ENCODE measurements at places on chromosomes 2 and 18.

GRCh38 chr2:151478011-151478410 lies 68.3 kb downstream of the RIF1 start:
- no peak for DNase-seq

DNA sequence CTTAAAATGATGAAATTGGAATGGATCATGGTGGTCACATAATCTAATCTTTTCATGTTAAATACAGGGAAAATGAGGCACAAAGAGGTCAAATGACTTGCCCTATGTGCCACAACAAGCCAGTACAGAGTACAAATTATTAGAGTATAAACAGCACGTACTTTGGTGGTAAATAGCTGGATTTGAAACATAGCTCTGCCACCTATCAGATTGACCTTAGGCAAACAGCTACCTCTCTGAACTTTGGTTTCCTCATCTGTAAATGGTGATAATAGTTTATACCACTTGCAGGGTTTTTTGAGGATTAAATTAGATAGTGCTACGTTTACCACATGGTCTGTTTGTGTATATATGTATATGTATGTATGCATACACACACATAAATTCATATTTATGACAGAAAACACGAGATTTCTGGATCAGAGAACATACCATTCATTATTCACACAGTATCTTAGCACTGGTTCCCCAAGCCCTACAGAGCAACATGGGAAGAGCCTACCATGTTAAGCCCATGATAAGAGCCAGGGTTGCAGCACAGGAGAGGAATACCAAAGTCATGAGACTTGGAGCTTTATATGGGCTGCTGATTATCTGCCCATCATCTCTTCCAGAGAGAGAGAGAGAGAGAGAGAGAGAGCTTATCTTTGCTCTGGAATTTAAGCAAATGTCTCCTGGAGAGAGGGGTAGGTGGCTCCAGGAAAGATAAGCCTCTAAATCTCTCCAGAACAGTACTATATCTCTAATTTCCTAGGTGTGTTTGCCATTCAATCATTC lies 73.5 kb downstream of the MDH1 start:
- DNase-seq: no peak

- no peak for DNase-seq
Observed at GRCh38 chr18:44777457-44778192, 96.9 kb downstream of the SETBP1 start.

DNA sequence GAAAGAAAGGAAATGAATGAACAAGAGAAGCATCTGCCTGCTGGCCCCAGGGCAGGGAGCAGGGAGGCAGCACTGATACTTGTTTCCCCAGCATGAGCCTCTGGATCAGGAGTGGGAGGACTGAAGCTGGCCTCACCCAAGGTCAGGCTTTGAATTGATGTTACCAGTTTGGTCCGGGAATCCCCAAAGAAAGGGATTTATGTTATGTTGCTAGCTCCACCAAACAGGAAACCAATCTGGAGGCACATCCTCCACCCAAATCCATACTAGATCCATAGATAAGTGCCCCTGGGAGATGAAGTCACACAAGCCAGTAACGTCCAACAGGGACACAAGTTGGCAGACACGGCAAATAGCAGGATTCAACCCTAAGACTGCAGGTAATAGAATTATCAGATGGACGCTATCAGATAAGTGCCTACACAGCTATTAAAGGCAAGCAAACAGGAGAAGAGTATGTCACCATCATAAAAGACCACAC lies 85.9 kb downstream of the MTCL1 start:
- DNase-seq: no peak

DNA sequence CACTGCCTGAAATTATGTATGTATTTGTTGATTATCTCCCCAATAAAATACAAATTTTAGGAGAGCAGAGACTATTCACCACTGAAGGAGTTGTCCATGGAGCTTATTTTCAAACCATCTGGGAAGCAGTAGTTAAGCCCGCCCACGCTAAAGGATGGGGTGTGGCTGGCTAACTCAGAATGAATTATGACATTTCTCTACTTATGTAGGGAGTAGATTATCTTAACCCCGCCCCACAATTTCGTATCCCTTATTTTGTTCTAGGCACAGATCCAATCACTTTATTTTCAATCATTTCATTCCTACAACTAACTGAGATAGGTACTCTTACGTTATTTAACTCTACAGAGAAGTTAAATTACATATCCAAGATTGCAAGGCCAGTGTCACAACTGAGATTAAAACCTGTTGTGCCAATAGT lies 1.4 kb upstream of the LAPTM4A start:
- DNase-seq: peak; percentile 77

GRCh38 chr2:98084869-98085238 lies 2.1 kb upstream of the VWA3B start:
- no peak for DNase-seq

DNA sequence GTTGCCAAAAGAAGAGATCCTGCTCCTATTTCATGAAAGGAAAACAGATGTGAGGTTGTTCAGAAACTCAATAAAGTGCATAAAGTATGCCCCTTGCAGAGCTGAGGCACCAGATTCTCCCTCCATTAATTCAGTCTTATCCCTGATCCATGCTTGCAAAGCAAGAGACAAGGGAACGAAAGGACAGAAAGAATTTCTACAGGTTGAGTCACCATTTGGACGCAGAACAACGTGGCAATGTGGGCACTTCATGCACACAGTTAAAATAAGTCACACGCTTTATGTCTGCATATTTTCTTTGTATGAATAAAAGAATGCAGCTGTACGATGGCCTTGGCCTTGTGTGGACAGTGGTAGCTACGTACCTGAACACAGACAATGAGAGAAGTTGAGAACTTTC lies 321.7 kb upstream of the REV1 start:
- peak; percentile 21 for DNase-seq

DNA sequence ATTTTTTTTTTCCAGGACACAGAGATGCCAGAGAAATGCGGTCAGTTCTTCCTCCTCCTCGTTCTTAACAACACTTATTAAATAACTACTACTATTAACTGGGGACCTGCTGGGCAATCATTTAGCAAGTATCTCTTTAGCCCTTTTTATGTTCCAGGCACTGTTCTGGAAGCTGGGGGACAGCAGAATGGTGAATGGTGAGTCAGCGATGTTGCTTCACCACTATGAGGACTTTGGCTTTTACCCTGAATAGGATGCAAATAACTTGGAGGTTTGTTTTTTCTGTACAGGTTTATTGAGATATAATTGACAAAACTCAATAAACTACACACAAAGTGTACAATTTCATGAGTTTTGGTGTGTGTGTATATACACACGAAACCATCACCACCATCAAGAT lies 179.9 kb upstream of the MSH6 start:
- DNase-seq: no peak

DNA sequence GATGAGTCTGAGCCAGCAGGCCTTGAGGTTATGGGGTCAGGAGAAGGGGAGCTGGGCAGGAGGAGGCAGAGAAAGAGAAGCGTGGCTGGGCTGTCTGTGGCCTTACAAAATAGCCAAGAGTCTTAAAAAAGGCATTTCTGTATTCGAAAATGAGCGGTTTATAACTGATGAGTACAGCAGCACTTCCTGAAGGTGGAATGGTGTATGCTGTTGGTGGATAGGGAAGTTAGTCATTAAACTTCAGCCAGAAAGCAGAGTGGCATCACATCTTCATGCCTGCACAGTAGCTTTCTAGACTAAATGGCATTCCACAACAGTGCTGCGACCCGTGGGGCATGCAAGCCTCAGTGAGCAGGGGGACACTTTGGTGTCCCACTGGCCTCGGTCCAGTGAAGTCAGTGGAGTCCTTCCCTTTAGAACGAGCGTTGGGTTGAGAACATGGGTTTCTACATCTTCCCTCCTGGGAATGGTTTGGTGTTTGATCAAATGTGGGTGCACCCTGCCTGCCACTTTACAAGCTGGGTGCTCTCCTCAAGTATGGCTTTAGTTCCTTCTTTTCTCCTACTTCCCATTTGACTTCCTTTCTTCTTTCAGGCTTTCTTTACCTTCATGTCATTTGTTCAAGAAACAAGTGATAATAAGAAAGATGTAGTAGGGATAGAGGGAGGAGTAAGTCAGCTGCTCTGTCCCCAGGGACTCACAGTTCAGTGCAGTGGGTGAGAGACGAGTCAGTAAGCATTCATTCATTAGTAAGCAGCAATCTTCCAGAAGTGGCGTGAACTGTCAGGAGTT lies 96.3 kb downstream of the ARMC9 start:
- no peak for DNase-seq

DNA sequence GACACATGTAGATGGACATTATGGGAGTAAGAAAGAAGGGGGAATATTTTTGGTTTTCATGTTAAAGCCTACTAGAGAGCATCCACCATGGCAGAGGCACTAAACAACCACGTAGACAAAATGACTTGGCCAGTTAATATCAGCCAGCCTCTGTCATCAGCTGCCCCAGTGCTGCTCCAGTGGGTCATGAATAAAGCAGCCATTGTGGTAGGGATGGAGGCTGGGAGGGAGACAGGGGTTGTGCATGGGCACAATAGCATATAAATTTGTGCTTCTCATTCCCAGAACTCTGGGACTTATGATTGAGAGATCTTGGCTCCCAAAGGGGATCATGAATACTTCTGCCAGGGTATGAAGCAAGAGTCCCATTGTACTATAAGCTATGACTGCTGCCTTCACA lies 31.1 kb upstream of the CXCR4 start:
- no peak for DNase-seq

- no peak for DNase-seq
Observed at GRCh38 chr2:37190290-37190689, 1.8 kb upstream of the SULT6B1 start.

- DNase-seq: no peak
Observed at GRCh38 chr2:198004173-198004572, 199.8 kb downstream of the PLCL1 start.

GRCh38 chr2:65309699-65310098 lies 82.1 kb downstream of the ACTR2 start:
- no peak for DNase-seq

GRCh38 chr2:172427990-172428831 lies 825 bp downstream of the ITGA6 start:
- DNase-seq: no peak

GRCh38 chr2:145807554-145807953 lies 1287.6 kb upstream of the ZEB2 start:
- DNase-seq: no peak

DNA sequence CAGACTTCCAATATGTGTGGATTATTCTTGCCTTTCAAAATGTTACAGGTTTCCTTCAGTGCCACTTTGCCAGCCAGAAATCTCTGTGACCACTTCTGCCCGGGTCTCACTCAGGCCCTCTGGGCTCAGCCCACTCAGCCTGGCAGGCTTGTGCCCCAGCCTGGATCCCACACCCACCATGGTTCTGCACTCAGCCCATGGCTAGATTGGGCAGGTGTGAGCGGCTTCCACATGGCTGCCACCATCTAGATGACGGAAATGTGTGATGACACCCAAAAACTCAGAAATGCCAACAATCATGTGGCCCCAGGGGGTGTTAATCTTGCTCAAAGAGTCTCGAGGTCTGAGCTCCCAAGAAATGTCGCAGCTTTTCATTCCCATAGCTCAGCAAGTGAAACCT lies 1097.5 kb upstream of the SLC39A10 start:
- DNase-seq: no peak

DNA sequence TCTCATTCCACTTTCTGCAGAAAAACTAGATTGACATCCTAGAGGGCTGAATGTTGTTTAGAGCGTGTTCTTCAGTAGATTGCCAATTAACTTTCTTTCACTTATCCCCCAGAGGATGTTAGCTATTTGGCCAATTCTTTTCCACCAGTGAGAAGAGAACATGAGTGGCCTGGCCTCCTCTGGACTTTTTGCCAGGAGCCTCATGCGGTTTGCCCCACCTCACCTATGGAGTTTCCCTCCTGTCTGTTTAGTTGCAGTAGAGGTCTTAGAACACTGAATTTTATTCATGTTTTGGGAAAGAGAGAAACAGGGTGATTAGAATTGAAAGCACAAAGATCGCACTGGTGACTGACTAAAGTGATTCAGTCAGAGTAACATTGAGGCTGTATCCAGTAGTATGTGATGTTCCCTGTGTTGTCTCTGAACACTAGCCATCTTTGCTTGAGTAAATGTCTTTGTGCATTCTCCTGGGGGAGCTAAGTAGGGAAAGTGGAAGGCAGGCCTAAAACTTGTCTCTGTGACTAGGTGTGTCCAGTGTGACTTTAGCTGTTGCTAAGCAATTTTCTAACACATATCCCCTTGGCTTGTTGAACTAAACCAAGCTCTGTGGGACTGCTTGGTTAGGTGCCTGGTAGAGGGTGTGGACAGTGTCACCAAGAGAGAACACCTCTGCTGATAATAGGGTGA lies 34.0 kb downstream of the UGP2 start:
- no peak for DNase-seq

- no peak for DNase-seq
Observed at GRCh38 chr2:8447610-8448221, 234.1 kb upstream of the ID2 start.

DNA sequence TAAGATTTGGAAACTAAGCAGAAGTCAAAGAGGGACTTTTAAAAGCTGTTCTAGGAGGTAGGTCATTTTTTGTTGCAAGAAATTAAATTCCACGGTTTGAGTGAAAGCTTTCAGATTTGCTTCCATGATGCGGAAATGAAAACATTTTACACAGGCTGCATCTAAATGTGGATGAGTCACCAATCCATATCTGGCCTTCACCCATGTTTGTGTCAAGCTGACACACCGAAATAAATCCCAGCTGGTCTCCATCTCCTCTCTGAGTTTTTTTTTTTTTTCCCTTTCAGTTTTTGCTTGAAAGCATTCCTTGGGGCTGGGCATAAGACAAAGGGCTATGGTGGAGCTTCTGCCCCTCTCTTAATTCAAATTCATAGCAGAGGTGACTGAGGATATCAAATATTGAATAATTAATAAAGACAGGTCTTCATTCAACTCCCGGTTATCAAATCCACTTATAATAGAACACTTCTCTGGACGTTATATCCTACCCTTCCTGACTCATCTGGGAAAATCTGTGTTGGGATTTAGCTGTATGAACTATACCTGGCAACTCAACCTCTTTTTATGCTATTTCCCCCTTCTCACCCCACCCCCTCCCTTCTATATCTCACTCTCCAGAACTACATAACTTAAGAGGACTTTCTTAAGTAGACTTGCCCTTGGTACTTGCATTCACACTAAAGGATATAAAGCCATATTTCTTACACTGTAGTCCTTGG lies 558.3 kb upstream of the GCFC2 start:
- DNase-seq: no peak

GRCh38 chr18:2979871-2980790 lies 32.8 kb downstream of the LPIN2 start:
- no peak for DNase-seq

DNA sequence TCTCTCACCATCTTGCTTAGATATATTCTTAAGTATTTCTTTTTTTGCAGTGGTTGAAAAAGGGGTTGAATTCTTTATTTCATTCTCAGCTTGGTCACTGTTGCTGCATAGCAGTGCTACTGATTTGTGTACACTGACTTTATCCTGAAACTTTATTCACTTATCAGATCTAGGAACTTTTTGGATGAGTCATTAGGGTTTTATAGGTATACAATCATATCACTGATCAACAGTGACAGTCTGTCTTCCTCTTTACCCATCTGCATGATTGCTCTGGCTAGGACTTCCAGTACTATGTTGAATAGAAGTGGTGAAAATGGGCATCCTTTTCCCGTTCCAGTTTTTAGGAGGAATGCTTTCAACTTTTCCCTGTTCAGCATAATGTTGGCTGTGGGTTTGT lies 6.5 kb downstream of the STARD6 start:
- no peak for DNase-seq

- no peak for DNase-seq
Observed at GRCh38 chr2:12951657-12951973, 234.9 kb downstream of the TRIB2 start.

Data from coronary artery (tissue), 2 donors.